ENCODE measurements at places on chromosomes 2 and 18.

- peak; percentile 75 for DNase-seq
Observed at GRCh38 chr18:26863122-26863879, 2.2 kb downstream of the AQP4 start.

GRCh38 chr2:88658881-88659537 is 31.7 kb upstream of the EIF2AK3 start:
- DNase-seq = no peak

- no peak for DNase-seq
Observed at GRCh38 chr2:231795525-231796327, 9.5 kb downstream of the COPS7B start.

DNA sequence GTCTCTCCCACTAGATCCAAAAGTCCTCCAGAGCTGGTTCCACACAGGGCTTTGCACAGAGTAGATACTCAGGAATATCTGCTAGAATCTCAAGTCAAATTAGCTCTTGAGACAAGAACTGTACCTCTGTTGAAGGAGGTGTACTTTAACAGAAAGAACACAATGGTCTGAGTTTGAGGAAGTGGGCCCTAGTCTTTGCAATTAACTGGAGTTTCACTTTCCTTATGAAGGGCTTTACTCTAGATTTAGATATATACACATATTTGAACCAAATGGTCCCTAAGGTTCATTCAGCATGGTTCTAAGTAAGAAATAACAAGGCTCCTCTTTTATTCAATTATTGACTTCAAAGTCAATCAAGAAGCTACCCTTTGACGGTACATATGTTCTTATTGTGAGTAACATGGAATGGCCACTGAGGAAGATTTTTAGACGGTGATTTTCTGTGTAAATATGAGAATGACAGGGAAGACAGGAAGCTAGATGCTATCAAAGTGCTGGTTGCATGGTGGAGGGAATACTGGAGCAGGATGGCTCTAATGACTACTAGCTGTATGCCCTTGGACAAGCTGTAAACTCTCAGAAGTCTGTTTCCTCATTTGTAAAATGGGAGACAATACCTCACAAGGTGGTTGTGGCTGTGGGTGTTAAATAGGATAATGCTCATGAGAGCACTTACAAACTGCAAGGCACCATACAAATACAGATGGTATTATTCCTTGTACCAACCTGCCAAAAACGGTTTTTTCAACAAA is 73.5 kb upstream of the SERTAD2 start:
- DNase-seq = no peak

DNA sequence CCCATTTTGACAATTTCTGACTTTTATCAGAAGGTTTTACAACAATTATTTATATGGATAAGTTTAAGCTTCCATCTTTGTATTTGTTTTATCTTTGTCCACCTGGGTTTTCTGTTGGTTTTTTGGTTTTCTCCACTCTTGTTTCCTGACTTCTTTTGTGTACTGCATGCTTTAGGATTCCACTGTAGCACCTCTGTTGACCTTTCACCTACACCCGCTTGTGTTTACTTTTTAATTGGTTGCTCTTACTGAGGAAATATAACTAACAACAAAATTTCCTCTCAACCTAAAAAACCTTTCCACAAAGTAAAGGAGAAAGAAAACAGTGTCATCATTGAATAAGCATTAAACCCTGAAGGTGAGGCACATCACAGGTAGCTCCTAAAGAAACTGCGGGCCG is 39.8 kb upstream of the TTR start:
- no peak for DNase-seq

- DNase-seq = no peak
Observed at GRCh38 chr2:236367506-236368289, 103.5 kb upstream of the ASB18 start.

GRCh38 chr2:8232871-8233270 is 449.0 kb upstream of the ID2 start:
- DNase-seq = no peak

- DNase-seq = no peak
Observed at GRCh38 chr18:10081492-10081891, 167.7 kb downstream of the VAPA start.

- no peak for DNase-seq
Observed at GRCh38 chr18:58606236-58606635, 22.7 kb downstream of the ALPK2 start.

- no peak for DNase-seq
Observed at GRCh38 chr18:58788470-58788869, 76.2 kb upstream of the ZNF532 start.

- DNase-seq = no peak
Observed at GRCh38 chr2:203596183-203596582, 61.1 kb upstream of the RAPH1 start.

DNA sequence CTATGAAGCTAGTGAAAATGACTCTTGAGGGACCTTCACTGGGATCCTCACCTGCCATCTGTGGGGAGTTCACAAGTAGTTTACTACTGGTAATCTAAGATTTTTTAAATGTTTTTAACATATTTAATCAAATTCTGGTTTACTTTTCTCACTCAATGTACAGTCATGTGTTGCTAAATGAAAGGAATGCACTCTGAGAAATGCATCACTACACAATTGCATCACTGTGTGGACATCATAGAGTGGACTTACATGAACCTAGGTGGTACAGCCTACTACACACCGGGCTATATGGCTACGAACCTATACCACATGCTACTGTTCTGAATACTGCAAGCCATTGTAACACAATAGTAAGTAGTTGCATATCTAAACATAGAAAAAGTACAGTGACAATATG is 528.0 kb downstream of the BCL11A start:
- DNase-seq = no peak

DNA sequence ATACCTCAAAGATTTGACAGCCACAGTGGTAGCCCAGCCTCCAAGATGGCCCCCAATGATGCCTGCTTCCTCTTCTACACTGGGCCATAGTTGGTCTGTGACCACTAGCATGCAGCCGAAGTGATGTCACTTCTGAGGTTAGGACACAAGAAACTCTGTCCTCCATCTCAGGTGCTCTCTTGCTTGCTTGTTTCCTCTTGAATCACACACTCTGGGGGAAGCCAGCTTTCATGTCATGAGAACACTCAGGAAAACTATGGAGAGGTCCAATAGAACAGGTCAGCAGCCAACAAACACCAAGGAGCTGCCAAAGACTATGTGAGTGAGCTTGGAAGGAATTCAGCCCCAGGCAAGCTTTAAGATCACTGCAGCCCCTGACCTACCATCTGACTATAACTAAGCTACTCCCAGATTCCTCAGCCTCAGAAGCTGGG is 3.3 kb upstream of the ADAM17 start:
- no peak for DNase-seq

DNA sequence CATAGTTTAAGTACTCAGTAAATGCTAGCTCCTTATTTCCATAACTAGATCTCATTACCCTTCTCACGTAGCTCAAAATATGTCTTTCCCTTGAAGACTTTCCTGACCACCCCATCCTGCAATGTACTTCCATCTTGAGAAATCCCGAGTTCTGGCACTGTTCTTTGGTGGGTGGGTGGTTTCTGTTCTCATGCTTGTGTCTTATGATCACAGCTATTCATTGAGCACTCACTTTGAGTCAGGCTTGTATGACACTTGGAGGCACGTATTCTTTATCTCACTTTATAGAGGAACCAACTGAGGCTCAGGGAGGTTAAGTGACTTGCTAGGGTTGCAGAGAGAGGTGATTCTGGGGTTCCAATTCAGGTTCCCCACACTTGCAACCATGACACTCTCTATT is 9.0 kb upstream of the CLIP4 start:
- DNase-seq = no peak

DNA sequence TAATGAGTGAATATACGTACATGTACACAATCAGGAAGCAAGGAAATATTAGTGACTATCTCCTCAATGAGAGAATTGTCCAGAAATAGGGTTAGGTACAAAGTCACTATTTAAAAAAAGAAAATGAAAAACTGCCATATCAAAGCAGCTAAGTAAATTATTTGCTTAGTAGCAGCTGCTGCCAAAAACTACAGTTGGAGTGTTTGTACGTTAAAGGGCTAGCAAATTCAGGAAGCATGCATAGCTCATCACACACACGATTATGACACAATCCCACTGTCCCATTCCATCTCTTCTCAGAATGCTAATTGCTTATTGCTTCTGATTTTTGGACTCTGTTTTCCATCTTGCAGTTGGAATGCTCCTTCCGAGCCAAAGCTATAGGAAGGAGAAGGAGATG is 2012.5 kb upstream of the LRRTM1 start:
- no peak for DNase-seq

- no peak for DNase-seq
Observed at GRCh38 chr2:192327576-192327975, 132.8 kb upstream of the TMEFF2 start.

DNA sequence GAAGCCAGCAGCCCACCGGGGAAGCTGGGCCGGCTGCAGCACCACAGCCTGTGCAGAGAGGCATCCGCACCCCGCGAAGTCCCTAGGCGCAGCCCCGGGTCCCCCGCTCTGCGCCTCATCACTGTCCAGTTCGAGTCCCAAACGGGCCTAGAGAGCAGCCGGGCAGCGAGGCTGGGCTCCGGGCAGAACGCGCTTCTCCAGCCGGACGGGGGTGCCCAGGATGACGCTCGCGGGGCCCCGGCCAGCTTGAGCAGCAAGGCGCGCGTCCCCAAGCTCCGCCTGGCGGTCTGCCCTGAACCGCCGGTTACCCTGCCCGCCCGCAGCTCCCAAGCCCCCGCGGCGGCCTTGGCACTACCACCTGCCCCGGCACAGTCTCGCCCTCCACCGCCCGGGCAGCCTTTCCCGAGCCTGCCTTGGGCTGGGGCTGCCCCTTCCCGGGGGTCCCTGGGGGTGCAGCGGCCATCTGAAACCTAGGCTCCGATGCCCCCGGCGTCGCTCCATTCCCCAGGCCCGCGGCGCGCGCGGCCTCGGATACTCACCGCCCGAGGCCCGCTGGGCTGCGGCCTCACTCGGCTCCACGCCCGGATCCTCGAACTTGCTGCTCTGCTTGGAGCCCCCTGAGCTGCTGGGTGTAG is 591 bp downstream of the SLC16A14 start:
- DNase-seq = peak; percentile 8

DNA sequence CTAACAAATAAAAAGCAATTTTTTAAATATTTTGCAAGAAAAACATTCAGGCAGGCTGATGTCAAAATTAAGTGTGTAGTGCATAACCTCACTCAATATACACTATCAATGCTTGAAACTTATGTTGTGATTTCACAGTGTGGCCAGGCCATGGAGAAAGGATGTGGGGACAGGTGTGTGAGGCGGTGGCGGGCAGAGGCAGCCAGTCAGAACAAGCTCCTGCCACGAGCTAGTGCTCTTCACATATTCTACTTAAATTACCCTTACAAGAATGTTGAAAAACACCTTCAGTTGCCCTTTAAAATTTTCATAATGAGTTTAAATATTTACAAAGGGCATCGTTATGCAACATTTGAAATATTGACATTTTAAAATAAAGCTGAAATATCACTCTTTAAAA is 43.2 kb downstream of the CYB5A start:
- DNase-seq = no peak

DNA sequence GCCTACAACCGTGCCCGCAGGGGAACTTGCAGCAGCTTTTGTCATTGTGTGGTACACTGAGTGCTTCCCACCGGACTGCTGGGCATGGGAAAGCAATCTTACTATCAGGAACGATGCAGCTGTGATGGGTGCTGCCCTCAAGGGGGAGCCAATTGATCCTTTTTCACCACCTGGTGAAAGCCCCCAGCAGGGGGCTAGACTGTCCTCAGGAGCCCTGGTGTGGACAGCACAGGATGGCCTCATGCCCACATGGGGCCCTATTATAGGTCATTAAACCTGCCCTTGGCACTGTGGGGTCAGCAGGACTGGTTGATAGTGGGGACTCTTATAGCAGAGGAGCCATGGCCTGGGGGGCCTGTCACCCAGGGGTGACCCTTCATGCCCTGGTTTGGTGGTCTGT is 172.2 kb downstream of the GLI2 start:
- DNase-seq = no peak

DNA sequence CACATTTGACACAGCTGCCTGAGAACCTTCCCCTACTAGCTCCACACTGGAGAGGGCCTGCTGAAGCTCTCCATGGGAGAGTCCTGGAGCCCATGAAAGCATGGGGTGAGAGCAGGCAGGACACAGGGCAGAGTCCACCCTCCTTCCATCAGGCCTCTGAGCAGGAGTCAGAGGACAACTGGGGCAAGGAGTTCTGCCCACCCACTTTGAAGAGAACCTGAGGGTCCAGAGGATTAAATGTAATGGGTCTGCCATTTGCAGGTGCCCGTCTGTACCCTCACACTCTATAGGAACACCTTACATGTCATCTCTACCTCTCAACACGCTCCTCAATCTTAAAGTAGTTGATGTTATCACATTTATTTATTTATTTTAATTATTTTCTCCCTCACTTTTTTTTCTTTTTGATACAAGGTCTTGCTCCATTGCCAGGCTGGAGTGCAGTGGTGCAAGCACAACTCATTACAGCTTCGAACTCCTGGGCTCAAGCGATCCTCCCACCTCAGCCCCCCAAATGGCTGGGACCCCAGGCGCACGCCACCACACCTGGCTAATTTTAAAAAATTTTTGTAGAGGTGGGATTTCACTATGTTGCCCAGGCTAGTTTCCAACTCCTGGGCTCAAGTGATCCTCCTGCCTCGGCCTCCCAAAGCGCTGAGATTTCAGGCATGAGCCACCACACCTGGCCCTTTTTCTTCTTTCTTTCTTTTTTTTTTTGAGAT is 10.2 kb downstream of the ADRA2B start:
- no peak for DNase-seq

DNA sequence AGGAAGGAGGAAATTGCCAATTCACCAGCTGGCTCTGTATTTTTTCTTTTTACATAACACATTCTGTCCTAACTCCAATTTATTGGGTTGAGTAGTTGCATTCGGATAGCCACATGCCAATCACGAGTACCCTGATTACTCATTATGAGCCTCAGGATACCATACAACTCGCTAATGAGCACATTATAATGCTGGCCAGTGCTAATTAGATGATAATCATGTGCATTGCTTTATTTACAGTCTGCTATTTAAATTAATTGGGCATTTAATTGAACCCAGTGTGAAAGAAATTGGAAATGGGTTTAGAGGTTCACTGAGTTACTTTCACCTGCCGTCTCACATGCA is 15.2 kb downstream of the G6PC2 start:
- no peak for DNase-seq

DNA sequence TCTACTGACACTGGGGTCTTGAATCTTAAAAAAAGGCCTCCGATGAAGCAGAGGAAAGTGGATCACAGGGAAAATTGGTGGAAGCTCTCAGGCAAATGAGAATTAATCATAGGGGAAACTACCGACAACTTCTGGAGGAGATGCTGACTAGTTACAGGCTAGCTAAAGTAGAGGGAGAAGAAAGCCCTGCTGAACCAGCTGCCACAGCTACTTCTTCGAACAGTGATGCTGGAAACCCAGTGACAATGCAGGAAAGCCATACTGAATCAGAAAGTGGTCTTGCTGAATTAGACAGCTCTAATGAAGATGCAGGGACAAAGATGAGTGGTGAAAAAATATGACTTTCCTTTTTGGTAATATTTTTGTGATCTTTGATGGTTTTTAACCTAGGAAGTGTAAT is 44.9 kb upstream of the SLC3A1 start:
- DNase-seq = no peak

DNA sequence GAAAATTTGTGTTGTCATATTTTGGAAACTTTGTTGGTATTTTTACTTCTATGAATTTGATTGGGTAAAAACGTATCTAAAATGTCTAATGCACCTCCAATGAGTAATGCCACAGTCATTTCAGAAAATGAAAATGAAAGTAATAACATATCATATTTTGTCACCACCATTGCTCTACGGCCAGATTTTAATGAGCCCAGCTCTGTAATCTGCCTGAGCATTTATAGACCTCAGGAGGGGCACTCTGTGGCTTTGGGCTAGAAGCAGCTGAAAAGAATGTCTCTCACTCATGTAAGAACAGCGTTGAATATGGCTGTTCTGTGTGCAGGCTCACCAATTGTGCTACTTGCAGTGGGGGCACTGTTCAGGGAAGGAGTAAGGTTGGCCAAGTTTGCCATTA is 32.7 kb upstream of the ABCA12 start:
- DNase-seq = no peak
